ENCODE measurements at places on chromosomes 1 and 21.

GRCh38 chr1:167601442-167602383 lies 28.3 kb upstream of the RCSD1 start:
- DNase-seq: peak; percentile 14

DNA sequence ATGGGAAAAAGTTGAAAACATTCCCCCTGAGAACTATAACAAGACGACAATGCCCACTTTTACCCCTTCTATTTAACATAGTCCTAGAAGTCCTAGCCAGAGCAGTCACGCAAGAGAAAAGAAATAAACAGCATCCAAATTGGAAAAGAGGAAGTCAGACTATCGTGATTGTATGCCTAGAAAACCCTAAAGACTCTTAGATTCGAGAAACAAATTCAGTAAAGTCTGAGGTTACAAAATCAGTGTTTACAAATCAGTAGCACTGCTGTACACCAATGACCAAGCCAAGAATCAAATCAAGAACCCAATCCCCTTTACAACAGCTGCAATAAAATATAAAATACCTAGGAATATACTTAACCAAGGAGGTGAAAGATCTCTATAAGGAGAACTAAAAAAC lies 72.4 kb downstream of the POU2F1 start:
- DNase-seq: no peak

DNA sequence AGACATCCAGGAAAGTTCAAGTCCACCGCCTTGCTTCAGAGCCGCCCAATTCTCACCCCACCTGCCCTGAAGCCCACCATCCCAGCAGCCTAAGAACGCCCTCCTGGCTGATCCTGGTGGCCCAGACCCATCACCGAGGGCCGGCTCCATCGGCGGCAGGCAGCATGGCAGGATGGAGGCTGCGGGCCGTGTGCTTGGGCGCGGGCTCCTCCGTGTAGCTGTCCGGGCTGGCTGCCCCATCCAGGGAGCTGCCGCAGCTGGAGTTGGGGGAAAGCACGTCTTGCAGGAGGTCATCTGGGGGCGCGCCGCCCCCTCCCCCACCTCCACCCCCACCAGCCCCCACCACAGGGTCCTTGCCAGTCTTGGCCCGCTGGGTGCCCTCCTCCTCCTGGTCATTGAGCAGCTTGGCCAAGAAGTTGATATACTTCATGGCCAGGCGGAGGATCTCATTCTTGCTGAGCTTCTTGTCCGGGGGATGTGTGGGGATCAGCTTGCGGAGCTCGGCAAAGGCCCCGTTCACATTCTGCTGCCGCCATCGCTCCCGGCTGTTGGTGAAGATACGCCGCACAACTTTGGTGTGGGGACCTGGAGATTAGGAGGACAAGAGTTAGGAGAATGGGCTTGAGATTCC lies 12.3 kb downstream of the TAL1 start:
- DNase-seq: no peak

DNA sequence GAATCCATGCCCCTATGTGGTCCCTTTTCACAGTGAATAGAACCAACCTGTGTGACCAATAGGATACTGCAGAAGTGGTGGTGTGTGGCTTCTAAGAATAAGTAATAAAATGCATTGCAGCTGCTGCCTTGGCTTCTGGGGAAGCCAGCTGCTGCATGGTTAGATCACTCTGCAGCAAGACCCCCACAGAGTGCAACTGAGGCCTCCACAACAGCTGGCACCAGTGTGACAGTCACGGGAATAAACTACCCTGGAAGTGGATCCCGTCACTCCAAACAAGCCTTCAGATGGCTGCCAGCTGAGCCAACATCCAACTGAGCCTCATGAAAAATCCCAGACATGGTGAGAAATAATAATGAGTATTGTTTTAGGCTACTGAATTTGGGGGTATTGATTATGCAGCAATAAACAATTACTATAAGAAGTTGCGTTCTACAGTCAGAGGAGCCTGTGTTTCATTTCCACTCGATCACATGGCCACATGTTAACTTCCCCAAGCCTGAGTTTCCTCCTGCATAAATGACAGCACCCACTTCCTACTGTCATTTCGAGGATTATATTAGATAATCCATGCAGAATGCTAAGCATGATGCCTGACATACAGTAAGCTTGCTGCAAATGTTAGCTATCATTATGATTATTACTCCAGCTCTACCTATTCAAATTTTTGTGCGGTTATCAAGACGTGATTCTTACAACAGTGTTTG lies 20.8 kb upstream of the COG2 start:
- no peak for DNase-seq

DNA sequence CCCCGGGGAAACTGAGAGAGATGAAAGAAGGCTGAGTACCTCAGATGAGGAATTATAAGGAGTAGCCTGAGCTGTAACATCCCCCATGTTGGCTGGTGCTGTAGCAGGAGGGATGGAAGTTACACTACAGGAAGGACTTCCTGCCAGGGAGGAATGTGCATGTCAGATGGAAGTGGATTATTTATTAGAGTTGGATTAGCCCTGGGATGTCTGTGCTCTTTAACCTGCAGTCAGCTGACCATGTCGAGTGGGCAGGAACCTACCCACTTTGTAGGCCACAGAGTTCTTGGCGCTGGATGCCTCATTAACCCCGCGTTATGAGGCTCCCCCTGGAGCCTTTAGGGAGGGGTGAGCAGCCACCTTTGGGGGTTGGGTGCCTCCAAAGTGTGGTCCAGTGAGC lies 757 bp upstream of the SEMA4A start:
- no peak for DNase-seq

GRCh38 chr1:9882296-9882944 lies 27.6 kb downstream of the CTNNBIP1 start:
- DNase-seq: no peak

DNA sequence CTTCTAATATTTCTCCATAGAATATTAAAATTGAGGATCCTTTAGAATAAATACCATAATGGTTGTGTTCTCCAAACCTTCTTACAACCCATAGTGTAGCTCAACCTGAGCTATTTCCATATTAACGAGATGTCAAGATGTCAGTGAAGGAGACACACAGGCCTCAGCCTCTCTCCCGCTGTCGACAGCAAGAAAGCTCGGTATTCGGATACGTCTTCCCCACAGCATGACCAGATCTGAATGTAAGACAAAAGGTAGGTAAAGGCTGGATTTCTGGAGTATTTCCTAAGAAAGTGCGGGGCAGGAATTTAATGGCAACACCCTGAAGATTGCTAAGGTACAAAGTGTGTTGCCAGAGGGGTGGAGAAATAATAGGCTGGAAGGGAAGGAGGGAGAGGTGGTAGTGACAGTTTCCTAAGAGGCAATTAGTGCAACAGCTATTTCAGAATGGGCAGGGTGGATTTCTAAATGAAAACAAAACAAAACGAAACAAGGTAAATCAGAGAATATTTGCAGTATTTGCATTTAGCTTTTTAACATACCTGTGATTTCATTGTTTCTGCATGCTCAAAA lies 1.7 kb downstream of the ADSS2 start:
- no peak for DNase-seq

DNA sequence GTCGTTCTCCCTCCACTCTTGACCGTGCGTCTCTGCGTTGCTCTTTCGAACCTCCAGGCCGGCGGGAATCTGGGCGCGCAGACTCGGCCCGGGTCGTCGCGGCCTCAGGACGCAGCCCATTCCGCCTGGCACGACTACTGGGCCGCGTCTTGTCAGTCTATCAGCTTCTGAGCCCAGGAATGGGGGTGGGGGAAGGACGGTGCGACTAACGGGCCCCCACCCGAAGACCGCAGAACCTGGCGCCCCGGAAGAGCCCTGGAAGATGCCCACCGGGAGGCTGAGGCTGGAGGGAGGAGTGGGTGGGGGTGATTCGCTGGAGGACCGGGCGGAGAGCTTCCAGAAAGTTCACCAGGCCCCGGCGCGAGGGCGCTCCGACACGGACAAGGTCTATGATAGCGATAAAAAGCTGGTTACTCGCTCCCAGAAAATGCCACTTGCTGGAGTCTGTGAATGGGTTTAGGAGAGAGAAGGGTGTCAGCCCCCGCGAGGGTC lies 1.7 kb upstream of the DMRTA2 start:
- no peak for DNase-seq

DNA sequence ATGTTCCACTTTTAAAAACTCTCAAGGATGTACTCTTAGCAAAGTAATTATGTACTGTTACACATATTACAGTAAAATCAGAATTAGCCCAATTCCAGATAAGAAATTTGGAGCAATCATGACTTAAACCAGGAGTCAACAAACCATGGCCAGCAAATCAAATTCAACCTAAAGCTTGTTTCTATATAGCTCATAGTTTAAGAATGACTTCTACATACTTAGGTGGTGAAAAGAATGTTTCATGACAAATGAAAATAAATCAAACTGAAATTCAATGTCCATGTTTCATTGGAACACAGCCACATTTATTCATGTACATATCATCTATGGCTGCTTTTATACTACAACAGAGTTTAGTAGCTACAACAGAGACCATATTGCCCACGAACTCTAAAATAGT lies 35.1 kb downstream of the FRRS1 start:
- no peak for DNase-seq

GRCh38 chr1:51924455-51924854 lies 45.9 kb upstream of the NRDC start:
- no peak for DNase-seq
